Right renal cortex interstitium (tissue), 3 donors: ENCODE measurements at places on chromosomes 7 and 10.
A peak's percentile ranks its signal among the peaks of the same experiment; 100 is the strongest.

DNA sequence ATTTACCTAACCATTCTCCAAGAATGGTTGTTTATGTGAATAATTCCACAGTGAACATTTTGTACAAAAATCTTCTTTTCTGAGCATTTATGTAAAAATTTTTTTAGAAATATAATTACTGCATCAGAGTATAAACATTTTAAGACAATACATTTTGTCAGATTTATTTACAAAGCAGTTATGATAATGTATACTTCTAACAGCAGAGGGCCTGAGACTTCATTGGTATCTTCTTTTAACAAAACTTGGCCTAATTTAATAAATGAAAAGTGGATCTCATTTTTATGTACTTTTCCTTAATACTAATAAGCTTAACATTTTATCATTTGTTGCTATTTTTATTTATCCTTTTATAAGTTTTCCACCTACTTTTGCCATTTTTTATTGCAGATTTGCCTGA, 69.4 kb downstream of the HECTD2 start:
- no peak for DNase-seq

GRCh38 chr10:111973306-111973705, 210.3 kb downstream of the GPAM start:
- DNase-seq = no peak

GRCh38 chr7:139585042-139585441, 61.6 kb downstream of the CLEC2L start:
- DNase-seq = no peak

DNA sequence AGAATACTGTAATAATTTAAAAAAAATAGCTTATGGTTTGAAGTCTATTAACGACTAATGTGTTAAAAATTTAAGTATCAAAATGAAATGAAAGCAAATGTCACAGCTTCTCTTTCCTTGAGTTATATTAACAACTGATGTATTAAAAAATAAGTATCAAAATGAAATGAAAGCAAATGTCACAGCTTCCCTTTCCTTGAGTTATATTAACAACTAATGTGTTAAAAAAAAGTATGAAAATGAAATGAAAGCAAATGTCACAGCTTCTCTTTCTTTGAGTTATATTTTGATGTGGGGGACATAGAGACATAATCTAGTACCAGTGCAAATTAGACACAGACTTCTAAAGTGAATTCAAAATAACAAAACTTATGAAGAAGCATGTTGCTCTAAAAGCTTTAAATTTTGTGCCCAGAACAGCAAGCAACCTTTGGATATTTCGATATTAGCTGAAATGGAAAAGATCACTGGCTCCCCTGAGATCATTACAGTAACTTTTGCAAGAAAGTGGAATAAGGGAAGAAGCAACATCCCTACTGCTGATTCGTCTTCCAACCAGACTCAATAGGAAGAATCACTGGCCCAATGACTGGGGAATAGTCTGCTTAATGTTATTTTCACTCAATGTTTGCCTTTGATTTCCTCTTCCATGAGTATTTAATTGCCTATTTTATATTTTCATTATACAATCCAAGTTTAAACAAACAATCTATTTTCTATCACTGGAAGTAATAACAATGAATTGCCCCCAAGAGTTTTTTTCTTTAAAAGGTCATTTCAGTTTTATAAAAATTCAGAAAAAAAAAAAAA, 8.0 kb downstream of the SKAP2 start:
- DNase-seq = no peak

DNA sequence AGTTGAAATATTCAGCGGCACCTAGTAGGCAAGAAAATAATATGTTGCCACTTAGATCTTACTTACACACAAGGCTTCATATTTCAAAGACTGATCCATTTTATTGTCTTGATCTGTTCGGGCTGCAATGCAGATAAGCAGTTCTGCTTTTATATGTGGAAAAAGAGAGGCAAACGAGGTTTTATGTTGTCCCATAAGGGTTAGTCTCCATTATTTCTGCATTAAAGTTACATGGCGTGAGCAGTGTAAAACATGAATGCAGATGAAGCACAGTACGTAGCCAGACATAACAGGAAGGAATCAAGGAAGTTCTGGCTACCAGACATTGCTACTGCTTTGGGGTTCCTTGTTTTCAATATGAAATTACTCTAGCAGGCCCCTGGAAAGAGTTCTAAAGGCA, 224.8 kb downstream of the BBS9 start:
- DNase-seq = no peak

GRCh38 chr10:108852211-108852610, 1071.1 kb downstream of the XPNPEP1 start:
- DNase-seq = no peak

GRCh38 chr7:1201916-1202315, 30.8 kb upstream of the UNCX start:
- no peak for DNase-seq

DNA sequence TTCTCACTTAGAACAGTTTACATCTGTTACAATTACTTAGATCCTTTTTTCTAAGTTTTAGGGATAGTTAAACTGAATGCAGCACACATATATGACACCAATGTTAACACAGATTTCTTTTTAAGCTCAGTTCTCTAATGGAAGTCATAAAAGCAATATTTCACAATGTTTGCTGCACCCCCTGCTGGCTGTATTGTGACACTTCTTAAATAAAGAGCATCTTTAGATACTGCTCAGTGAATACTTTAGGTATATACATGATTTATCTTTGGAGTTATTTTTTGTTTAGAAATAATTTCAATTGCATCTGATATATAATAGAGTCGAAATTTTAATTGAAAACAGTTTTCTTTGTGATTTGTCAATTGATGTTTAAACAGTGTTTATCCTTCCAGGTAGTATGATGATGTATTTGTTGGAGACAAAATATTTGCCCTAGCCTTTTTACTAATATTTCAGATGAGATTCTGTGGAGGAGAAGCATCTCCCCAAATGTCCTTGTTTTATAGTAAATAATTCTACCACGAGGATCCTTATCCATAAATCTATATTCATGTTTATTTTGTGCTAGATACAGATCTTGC, 174.4 kb downstream of the ST7 start:
- DNase-seq = peak; percentile 18

- no peak for DNase-seq
These were observed 128.4 kb downstream of the ELMO1 start for GRCh38 chr7:37320140-37320847.

- DNase-seq = no peak
These were observed 95.4 kb downstream of the TRIL start for GRCh38 chr7:28862595-28863272.

DNA sequence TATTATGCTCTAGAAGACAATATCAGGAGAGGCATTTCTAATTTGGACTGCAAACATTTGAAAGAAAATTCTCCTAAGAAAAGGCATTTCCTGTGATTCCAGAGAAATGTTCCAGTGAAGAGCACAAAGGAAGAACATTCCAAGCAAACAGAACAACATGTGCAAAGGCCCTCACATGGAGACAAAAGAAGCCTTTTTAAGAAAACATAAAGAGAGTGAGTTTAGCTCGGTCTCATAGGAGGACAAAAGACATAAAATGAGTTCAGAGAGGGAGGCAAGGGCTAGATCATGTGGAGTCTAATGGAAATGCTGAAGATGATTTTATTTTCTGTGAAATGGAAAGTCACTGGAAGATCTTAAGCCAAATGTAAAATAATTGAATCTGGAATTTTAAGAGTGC, 269.8 kb upstream of the HGF start:
- DNase-seq = no peak

GRCh38 chr10:3002304-3002703, 65.0 kb upstream of the PFKP start:
- no peak for DNase-seq

DNA sequence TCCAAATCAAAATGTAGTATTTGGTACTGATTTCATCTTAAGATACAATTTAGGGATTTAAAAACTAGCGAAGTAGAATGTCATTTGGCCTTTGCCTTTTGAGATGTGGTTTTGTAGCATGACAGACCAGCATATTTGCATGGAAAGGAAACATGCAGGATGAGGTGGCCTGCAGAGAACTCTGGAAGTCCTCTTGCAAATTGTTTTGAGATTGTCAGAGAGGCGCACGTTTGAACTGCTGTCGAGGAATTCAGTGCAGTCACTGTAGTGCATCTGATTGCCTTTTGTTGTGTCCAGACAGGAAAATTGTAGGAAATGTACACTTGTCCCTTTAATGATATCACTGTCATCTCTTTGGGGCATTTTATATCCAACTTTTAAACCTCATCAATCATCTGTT, 136.7 kb downstream of the CELF2 start:
- no peak for DNase-seq

GRCh38 chr10:79149662-79150443, 81.1 kb downstream of the ZMIZ1 start:
- DNase-seq = no peak

DNA sequence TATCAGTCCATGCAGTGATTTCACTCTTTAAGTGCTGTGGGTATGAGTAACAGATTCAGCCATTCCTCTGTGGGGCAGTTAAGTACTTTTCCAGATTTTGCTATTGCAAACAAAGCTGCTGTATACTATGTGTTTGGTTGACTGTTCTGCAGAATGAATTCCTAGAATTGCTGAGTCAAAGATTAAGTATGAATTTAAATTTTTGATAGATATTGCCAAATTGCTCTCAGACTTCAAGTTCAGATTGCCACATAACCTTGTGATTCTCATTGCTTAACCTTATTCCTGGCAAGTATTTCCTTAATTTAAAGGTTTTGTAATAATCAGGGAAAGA, 21.6 kb upstream of the SAR1A start:
- no peak for DNase-seq

DNA sequence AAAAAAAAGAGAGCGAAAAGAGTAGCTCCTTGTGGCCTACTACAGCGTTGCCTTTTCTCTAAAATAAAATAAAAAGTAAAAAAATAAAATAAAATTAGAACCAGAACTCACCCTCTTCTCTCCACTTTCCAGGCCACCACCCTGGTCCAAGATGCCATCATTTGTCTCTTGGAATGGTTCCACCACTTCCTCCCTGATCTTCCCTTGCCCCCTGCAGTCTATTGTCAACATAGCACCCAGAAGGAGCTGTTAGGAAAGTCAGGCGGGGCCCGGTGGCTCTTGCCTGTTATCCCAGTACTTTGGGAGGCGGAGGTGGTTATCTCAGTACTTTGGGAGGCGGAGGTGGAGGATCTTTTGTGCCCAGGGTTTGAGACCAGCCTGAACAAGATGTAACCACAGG, 7.6 kb upstream of the GRID2IP start:
- no peak for DNase-seq

GRCh38 chr7:371119-371778, 81.3 kb downstream of the FOXL3 start:
- DNase-seq = no peak

DNA sequence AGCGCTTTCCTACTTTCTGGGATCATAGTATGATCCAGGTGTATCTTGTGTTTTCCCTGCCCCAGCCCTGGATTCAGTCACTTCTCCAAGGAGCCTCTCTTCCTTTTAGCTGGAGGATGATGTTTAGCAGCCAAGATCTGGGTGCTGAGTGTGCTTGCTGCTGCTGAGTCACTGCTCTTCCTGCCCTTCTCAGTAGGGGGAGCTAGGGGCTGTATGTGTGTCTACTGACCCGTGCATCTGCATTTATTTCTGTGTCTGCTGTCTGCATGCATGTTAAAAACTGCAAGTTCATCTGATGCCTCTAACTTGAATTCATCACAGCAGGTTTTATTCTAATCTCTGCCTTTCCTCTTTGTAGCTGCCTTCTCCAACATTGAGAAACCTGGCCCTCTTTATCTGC, 31.6 kb downstream of the MGMT start:
- no peak for DNase-seq

DNA sequence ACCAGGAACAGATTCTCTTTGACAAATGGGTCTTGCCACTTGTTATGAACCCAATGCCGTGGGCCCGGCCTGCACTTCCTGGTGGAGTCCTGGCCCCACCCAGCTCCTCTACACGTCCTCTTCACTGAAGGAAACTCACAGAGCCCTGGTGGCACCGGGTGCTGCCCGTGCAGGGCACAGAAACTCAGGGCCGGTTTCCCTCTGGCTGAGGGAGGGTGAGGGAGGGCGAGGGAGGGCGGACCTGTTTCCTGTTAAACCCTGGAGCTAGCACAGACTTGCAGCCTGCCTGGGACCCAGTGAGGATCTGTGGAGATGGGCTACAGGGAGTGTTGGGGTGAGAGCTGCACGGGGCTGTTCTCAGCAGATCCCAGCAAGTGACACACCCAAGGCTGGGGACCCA, 596.3 kb downstream of the PTPRN2 start:
- no peak for DNase-seq

- DNase-seq = no peak
These were observed 19.6 kb upstream of the ADD3 start for GRCh38 chr10:109988212-109988596.

DNA sequence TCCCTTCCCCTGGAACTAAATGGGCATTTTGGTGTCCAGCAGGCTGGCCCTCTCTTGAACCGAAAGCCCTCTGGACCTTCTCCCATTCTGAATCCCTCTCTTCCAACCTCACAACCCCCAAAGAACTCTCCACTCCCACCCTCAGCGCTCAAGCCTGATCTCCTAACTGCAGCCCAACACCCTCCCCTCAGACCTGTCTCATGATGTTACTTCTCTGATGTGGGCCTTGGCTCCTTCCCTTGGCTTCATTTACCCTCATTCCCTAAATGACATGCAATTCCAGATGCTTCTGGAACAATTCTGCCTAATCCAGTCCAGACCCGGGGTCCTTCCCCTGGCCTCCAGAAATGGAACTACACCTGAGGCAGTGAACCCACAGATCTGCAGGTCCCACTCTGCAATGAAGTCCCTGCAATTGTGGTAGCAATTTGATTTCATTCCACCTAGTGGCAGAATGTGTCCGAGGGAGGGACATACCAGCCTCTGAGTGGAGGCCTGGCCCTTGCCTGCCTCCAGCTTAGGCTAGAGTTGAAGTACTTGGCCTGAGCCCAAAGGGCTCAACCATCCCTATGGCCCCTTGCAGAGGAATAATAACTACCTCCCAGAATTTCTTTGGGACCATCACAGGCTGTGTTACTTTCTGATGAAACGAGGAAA, 4.1 kb upstream of the CEP41 start:
- DNase-seq = no peak

DNA sequence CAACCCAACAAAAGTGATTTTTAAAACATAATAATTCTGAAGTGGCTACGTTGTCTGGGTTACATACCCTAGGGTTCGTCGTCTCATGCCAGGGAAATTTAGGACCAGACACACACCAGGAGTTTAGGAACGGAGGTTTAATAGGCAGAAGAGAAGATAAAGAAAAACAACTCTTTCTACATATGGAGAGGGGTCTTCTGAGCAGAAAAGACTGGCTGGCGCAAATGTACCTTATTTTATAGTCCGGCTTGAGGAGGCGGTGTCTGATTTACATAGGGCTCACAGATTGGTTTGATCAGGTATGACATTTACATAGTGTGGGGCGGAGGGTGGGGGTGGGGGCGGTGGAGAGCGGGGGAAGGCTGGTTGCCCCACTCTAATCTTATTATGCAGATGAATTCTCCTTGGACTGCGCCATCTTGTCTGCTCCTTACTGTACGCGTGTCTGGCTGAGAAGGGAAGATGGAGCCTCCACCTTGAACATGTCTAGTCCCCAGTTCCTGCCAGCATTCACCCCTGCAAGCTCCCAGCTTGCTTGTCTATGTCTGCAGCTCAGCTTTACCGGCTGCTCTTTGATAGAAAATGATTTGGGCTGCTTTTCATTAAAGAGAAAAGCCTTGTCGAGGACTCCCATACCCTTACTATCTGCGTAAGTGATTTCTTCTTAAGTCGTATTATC, 98.7 kb downstream of the RALA start:
- DNase-seq = no peak
